ENCODE measurements at places on chromosomes 13 and 19.
A peak's percentile ranks its signal among the peaks of the same experiment; 100 is the strongest.

GRCh38 chr19:22257381-22257780, 28.9 kb upstream of the ZNF729 start:
- no peak for DNase-seq

DNA sequence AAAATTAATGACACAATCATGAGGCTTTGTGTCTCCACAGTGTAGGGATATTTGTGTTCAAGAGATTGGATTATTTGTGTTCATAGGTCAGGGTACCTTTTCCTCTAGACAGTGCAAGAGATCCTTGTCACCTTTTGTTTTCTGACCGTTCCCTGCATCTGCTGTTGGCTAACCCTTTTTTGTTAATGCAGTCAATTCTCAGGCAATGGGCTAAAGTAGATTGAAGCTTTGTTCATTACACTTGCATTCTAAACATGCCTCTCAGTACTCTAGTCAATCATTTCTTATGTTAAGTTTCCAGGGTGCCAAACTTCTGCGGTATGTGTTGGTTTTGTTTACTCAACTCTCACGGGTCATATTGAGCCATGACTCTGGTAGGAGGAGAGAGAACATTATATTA, 1.8 kb upstream of the MED4 start:
- no peak for DNase-seq

DNA sequence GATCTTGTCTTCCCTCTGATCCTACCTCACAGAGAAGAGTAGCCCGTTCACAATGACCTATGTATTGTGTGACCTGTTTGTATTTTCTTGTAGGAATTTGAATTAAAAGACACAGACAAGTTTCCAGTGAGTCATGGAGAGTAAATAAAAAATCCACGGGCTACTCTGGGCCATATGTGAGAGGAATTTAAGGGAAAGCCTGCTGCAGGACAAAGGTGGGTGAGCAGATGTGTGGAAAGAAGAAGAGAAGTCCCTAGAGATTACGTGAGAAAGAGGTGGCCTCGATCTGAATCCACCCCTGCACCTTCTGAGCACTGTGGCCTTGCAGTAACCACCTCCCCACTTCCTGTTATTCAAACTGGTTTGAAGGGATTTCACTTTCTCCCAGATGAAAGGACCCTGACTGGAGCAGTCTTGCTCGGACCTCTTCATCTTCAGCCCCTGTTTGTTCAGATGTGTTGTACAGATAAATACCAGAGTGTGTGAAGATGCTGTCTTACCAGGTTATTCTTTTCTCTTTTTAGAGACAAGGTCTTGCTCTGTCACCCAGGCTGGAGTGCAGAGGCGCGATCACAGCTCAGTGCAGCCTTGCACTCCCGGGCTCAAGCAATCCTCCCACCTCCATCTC, 205.4 kb downstream of the PDS5B start:
- no peak for DNase-seq

- DNase-seq, result no peak
These were observed 260.1 kb downstream of the COL4A1 start for GRCh38 chr13:110046811-110047210.

- DNase-seq, result peak; percentile 21
These were observed 1551.1 kb downstream of the EFNB2 start for GRCh38 chr13:104984296-104984818.

DNA sequence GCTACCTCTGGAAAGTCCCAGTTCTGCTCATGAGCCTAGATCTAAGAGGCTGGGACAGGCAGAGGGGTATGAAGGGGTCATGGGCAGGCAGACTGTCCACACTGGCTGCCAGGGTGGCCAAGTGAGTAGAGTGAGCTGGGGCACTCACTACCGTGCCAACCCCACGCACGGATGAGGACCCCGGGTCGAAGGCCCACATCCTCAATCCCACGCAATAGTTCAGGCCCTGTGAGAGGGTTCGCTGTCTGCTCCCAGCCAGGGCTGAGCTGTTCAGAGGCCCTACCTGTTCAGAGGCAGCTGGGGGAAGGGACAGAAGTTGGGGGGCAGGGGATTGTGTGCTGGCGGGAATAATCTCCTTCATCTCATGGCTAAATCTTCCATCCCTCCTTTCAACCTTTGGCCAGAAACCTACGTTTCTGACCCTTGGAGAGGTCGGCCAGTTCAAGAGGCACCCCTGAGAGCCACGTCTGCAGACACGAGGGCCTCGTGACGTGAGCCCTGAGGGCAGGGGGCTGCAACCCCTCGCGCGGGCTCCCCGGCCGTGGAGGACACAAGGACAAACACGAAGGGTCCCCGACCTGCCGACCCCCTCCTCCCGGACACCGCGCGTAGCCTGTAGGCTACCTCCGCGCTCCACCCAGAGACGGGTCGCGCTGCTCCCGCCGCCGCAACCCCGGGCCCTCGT, 1.0 kb upstream of the RPS5 start:
- no peak for DNase-seq
